ENCODE measurements at places on chromosomes 11 and 22.

GRCh38 chr22:19759427-19760057 lies 1.0 kb upstream of the TBX1 start:
- no peak for DNase-seq

DNA sequence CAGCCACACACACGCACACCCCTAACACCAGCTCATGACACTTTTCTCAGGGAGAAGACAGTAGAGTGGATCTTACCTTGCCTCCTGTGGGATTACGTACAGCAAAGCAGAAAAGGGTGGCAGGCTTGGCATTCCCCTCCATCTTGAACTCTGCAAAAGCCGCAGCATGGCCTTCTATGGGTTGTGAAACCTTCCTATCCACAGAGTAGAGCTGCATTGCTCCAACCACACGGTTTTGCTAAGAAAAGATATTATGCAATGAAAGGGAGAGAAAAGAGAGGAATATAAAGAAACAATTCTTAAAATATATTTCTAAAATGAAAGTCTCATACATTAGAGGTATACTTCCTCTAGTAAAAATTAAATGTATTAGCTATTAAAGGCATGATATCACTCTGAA lies 48.8 kb downstream of the CLTCL1 start:
- DNase-seq: no peak

DNA sequence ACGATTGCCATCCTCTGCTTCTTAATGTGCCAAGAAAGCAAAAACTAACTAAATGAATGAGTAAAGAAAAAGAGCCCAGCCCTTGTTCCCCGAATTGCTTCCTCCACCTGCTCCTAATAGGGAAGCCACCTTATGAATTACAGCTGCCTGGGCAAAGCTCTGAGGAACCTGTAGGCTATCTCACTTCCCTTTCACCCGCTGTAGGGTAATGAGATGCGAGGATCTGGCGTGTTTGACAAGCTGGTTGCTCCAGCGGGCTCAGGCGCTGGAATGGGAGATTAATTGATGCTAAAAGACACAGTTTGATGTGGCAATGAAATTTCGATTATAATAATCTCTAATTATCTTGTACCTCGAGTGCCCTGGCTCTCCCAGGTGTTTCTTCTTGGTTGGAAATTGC lies 256.4 kb downstream of the NTM start:
- DNase-seq: peak; percentile 78

DNA sequence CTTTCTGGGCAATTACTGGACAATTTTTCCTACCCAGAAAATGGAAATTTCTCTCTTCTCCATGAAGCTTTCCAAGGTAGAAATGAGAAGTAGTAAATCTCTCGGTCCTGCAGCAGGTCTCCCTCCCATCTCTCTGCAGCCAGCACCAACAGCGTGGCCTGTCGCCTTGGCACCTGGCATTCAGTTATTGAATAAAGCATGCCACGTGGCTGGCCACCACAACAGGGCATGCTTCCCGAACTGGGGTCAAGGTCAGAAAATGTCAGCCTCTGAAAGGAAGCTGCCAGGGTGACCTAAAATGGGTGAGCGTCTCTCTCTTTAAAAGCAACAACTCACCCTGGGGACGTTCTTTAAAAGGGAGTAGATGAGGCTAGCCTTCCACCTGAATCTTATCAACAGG lies 14.0 kb downstream of the CACNG2 start:
- no peak for DNase-seq

- DNase-seq: no peak
Observed at GRCh38 chr11:67627441-67627811, 2.3 kb downstream of the NUDT8 start.

DNA sequence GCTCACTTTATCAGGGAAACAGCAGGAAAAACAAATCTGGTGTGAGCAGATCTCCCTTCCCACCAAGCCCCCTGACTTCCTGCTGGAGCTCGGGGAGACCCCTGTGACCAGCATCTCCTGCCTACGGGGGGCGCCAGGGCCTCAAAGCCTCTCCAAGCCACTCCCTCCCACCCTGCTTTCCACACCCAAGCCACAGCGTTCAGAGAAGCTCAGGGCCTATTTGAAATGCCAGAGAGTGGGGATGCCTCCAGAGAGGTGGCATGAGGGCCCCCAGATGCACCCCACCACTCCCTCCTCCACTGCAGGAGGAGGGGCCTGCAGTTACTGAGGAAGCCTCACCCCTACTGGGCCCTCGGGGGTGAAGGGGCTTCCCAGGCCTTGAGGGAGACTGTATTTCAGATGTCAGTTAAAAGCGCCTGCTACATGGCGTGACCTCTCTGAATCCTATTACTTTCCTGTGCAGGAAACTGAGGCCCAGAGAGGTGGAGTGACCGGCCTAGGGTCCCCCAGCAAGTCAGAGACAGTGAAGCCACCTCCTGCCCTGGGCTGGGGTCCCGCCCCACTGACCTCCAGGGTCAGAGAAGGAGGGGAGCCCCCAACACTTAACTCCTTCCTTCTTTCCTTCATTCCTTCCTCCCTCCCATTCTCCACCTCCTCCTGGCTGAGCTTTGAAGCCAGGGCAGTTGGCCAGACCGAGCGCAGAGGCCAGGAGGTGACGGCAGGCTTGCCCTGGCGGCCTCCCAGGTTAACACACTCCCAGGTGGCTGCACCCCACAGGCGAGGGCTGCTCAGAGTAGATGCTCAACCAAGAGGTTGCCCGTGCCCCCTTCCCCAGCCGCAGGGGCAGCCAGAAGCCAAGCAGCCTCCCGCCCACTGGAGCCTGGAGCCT lies 6.0 kb upstream of the CDKN1C start:
- DNase-seq: no peak

- DNase-seq: no peak
Observed at GRCh38 chr11:105230586-105230985, 91.0 kb upstream of the CARD18 start.

GRCh38 chr11:33804471-33804870 lies 30.2 kb upstream of the FBXO3 start:
- no peak for DNase-seq

- DNase-seq: no peak
Observed at GRCh38 chr11:60318726-60319125, 8.3 kb upstream of the MS4A6E start.

DNA sequence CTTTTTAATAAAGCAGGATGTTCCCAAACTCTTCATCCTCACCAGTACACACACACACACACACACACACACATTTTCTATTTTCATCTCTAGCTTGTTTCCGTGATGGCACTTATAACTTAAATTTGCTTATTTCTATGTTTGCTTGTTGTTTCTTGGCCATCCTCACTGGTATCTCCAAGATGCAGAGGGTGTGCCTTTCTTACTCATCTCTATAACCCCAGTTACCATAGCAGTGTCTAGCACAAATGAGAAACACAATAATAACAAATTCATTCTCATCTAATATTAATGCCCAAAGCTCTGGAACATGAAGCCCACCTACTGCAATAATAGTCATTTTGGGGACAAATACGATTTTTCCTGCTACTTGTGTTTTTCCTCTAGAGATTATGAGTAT lies 156.3 kb downstream of the GRM5 start:
- no peak for DNase-seq

GRCh38 chr11:91902312-91902711 lies 322.3 kb upstream of the FAT3 start:
- no peak for DNase-seq

- no peak for DNase-seq
Observed at GRCh38 chr22:29233277-29233877, 27.7 kb downstream of the EMID1 start.

DNA sequence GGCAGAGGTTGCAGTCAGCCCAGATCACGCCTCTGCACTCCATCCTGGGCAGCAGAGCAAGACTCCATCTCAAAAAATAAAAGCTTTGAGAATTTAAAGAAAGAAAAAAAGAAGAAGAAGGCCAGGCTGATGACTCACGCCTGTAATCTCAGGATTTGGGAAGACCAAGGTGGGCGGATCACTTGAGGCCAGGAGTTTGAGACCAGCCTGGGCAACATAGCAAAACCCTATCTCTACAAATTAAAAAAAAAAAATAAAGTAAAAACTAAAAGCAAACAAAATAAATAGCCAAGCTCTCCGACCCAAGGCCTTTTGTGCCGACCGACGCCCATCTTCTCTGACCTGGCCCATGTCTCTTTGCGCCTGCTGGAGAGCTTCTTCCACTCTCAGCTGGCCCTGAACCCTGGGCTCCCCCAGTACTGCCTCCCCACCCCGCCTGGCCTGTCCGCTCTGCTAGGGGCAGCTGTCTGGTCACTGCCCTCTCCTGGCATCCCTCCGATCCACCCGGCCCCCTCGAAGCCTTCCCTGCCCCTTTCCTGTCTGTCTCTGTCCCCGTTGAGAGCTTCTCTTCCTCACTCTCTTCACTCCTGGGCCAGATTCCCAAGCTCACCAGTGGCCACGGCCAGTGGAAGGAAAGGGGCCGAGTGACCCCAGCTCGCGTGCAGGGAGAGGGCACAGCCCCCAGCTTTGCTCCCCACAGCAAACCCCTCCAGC lies 4.8 kb upstream of the LSP1 start:
- no peak for DNase-seq

DNA sequence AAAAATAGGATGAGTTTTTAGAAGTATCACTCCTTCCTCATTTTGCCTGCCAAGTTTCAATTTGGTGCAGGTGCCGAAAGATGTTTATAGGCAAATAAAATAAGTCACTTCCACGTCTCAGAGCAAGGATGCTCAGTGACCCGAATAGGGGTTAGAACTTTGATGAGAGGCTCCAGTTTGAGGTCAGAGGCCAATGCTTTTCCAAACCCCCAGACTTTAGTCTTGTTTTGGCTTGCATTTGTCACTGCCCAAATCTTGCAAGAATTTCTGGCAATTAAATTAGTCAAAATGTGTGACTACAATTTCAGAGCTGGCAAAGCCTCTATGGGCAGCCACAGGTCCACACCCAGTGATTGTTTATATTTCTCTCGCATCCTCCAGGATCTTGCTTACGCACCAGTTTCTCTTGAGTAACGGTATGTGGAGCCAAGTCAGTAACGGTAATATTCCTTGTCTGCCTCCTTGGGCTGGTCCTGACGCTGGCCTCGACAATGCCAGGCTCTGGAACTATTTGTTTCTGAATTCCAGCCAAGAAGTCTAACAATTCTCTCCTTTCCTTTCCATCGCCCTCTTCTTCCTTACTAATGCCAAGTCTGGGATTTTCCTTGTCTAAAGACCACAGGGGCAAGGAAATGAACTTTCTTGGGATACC lies 9.9 kb upstream of the NUP160 start:
- DNase-seq: no peak

GRCh38 chr22:40890881-40891280 lies 29.0 kb upstream of the DNAJB7 start:
- no peak for DNase-seq

- no peak for DNase-seq
Observed at GRCh38 chr11:120065876-120066275, 72.0 kb downstream of the TRIM29 start.

DNA sequence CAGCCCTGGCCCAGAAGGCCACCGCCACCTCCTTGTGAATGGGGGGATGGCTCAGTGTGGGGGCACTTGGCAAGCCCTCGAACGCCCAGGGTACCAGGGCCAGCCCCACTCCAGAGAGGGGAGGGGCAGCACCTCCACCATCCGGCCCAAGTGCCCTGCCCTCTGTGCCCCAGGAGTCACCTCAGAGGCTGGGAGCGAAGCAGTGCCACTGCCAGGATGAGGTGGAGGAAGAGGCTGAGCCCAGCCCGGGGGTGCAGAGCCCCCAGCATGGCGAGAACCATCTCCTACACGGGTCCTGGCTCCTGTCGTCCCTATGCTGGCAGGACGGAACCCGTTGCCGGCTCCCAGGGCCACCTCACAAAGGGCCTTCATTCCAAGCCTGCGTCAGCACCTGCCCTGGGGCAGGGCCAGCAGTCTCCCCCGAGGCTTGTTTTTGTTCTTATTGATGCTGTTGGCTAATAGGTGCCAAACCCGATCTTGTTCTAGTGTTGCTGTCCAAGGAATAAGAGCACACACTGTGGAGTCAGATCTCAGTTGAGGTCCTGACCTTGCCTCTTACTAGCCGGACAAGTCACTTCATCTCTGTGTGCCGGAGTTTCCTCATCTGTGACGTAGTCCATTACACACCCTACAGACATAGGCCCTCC lies at the start of gene FREY1:
Gene FREY1, minus strand, starts transcription at position 307 of the 647 bp plus-strand sequence. Its CDS starts 26 bp downstream, at position 281.
- DNase-seq: no peak

DNA sequence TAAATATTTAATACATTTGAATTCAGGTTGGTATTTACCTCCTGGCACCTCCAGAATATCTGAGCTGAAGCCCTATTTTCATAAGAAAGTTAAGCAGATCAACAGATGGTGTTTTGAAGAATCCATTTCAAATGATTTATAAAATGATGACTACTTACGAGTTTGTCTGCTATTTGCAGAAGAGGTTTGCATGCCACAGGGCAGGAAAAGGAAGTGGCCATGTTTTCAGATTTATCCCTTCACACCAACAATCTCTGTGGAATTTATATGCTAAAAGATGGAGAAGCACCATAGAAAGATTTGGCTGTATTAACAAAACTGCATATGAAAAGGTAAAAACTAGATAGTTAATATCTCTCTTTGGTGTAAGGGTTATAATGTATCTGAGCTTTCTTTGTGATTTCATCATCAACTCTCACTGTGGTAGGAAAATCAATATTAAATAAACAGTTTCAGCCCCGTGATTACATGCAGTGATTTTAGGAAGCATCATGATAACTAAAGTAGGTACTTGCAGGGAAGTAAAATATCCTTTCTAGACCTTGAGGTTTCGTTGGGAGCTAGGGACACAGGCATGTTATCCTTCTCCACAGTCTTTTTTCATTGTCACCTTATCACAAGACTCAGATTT lies 2.6 kb downstream of the BMAL1 start:
- no peak for DNase-seq

- no peak for DNase-seq
Observed at GRCh38 chr11:20038412-20038811, 121.9 kb downstream of the DBX1 start.

DNA sequence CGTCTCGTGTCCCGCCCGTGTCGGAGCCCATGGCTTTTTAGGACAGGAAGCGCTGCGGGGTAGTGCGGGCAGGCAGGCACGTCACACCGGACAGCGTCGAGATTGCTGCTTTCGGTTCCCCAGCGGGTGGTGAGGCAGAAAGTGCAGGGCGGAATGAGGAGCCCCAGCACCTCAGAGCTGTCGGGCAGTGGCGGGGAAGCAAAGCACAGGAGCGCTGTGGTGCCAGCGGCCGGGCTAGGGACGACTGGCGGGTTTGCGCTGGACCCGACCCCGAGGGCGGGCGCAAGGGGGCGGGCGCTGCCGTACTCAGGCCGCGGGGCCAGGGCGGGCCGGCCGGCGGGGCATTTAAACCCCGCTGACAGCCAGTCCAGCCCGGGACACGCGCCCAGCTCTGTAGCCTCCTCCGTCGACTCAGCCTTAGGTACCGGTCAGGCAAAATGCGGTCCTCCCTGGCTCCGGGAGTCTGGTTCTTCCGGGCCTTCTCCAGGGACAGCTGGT lies at the start of gene SLC37A2:
Gene SLC37A2, plus strand, starts transcription at position 375 of the 498 bp plus-strand sequence. Its CDS starts 63 bp downstream, at position 438.
- peak; percentile 55 for DNase-seq

DNA sequence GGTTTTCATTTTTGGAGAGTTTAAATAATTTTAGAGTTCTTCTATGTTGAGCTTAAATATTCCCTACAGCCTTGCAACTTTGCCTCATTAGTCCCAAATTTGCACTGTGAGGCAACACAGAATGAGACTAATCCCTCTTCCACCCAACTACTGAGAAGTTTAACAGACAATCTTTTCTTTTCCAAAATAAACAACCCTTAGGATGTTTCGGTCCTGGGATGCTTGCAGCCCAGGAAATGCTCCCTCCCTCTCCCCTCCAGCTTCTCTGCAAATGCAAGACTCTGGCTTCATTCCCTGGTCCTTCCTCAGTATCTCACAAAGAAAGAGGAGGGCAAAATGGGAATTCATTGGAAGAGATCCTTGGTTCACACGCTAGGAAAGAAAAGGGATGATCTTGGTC lies 222.5 kb downstream of the ST3GAL4 start:
- DNase-seq: no peak
